Urinary bladder (tissue), 4 donors: ENCODE measurements at places on chromosomes 7 and 10. TPM values are rescaled to one million over a fixed set of nuclear protein-coding genes. Genes with fewer than 3 reads are reported as not detected.

RASA4B gene
- total RNA-seq, result 6.1 TPM

CCDC172 gene
- total RNA-seq, result not detected

GRCh38 chr7:10874666-10875065 lies 99.0 kb upstream of the PHF14 start:
- no peak for DNase-seq

DNA sequence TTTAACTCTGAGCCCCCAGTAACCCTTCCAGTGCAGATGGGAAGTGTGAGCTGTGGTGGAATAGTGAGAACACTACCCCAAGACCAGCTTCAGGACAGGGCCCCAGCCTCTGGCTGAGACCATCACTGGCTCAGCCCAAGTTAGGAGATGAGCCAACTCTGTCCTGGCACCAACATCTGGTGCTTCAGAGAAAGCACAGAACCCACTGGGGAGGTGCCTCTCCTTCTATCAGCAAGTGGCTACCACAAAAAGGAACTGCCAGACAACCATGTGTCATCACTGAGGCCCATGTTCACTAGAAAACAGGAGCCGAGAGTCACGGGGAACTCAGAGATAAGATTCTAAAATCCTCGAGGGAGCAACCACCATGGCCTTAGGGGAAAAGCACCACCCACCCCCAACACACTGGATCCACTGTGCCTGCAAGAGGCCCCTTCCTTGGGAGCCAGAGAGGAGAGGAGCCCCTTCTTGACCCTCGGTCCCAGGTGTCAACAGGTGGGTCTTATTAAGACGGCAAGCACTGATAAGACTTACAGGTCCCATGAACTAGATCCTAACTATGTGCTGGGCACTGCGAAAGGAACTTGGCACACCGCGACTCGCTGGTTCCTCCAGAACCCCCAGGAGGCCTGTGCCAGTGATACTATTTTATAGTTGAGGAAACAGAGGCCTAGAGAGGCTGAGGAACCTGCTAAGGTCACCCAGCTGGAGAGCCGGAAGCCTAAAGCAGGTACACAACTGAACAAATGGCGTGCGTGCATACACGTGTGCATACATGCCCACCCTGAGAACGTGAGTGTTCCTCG lies 102.7 kb downstream of the FAM53B start:
- no peak for DNase-seq

- no peak for DNase-seq
These were observed 291.2 kb upstream of the MEOX2 start for GRCh38 chr7:15977663-15978062.

LHFPL3 gene
- total RNA-seq, result 0.26 TPM

RRP12 gene
- total RNA-seq, result 14.0 TPM

- DNase-seq, result no peak
These were observed 72.7 kb upstream of the PRKG1 start for GRCh38 chr10:51001587-51001986.

GRCh38 chr7:42236266-42236975 lies 588 bp downstream of the GLI3 start:
- DNase-seq, result no peak

- no peak for DNase-seq
These were observed 62.8 kb upstream of the MYL10 start for GRCh38 chr7:101691822-101692384.
